ENCODE measurements at places on chromosomes 5 and 9. TPM values are rescaled to one million over a fixed set of nuclear protein-coding genes. Genes with fewer than 3 reads are reported as not detected.

The SPINK7 gene
- not detected for total RNA-seq

The DMRTA1 gene
- not detected for total RNA-seq

- no peak for DNase-seq
These were observed 105.2 kb downstream of the ZNF608 start for GRCh38 chr5:124641154-124641792.

DNA sequence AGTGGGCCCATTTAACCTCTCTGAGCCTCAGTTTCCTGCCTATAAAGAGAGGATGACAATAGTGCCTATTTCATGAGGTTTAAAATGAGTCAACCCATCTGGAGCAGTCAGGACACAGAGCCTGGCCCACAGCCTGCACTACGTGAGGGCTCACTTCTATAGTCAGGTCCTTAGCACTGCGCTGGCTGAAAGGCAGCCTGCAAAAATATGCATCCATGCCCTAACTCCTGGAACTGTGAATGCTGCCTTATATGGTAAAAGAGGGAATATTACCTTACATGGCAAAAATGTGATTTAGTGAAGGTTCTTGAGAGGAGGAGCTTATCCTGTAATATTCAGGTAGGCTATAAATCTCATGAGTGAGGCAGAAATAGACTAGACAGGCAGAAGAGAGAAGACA lies 98.5 kb downstream of the GABBR2 start:
- no peak for DNase-seq

GRCh38 chr5:140054086-140054689 lies 11.1 kb upstream of the NRG2 start:
- DNase-seq, result no peak

Data from Karpas-422 (cell line).